Stomach (tissue), 19 donors: ENCODE measurements at places on chromosomes 7 and 10.

DNA sequence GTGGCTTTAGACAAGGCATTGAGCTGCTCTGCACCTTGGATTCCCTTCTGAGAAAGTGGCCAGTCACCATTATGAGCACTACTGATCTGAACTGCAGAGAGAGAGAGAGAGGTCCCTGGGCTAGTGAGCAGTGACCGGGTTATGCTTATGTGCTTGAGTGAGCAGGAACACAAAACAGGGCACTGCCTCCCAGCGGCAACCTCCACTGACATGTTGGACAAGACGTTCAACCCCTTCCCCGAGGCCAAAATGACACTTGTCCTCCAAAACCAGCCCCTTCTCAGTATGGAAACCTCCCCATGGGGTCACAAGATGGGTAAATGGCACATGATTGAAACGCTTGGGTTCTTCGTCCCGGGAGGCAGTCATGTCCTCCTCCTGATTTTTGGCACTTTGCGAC is 339.4 kb upstream of the ZMIZ1 start:
- no peak for DNase-seq

- no peak for DNase-seq
These were observed 177.0 kb upstream of the ZMIZ1 start for GRCh38 chr10:78891741-78892140.

DNA sequence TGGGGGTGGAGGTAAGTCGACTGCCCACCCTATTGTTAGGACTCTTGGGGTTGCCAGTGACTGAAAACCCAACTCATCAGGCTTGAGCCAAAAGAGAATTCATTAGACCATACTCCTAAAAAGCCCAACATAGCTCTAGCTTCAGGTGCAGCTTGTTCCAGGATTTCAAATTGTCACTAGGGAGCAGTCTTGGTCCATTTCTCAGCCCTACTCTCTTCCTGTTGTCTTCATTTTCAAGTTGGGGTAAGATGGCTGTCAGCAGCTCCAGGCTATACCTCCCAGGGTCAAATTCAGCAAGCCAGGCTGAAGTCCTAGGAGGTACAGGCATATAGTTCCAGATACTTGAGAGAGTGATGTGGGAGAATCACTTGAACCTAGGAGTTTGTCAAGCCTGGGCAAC is 14.9 kb upstream of the COL13A1 start:
- DNase-seq = peak; percentile 40

DNA sequence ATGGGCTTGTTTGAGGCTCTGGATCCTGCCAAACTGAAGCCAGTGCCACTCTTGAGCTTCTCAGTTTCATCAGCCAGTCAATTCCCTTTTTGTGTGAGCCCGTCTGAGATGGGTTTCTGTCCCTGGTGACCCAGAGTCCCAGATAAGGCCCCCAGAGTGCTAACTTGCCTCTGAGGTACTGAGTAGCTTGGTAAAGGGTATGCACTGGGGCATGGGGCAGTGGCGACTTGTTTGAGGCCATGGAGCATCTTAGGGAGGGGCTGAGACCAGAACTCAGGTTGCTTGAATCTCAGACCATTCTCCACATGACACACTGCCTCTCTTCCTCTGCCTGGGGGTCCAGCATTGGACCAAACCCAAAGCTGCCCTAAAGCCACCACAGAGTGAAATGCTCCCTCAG is 35.2 kb upstream of the NANOS1 start:
- DNase-seq = no peak

DNA sequence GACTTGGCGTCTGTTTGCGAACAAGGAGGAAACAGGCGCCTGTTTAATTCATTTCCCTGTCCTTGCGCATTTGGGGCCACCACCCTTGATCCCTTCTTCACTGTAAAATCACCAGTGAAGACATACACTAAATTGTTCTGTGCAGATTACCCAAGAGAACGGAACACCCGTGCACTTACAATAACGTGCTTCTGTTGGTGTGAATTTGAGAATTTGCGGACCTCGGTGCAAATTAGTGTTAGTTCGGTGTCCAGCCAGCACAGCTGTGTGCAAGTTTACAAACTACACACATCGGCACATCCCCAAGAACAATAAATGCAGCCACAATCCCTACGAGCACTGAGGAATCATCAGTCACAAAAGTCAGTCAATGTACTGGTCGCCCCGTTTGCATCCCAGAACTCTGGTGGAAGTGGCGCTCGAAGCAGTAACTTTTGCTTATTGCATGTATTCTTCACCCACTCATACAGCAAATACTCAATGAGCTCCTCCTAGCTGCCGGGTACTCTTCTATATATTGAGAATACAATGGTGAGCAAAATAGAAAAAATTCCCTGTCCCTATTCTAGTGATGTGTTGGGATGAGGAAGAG is 786 bp upstream of the CNOT4 start:
- no peak for DNase-seq

DNA sequence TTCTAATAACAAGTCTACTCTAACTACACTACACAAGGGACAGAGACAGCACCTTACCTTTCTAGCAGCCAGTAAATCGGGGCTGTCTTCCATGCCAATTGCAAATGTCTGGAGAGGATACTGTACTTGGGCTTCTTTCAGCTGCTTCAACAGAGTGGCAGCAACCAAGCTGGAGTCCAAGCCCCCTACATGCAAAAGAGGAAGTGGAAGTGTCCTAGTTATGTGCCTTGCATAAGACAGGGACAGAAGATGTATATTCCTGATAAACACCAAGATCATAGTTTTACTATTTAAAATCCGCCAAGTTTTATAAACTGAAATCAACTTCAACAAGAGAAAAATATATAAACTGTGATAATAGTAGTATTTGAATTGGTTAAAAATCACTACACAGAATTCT is 14.0 kb downstream of the ASNS start:
- no peak for DNase-seq

DNA sequence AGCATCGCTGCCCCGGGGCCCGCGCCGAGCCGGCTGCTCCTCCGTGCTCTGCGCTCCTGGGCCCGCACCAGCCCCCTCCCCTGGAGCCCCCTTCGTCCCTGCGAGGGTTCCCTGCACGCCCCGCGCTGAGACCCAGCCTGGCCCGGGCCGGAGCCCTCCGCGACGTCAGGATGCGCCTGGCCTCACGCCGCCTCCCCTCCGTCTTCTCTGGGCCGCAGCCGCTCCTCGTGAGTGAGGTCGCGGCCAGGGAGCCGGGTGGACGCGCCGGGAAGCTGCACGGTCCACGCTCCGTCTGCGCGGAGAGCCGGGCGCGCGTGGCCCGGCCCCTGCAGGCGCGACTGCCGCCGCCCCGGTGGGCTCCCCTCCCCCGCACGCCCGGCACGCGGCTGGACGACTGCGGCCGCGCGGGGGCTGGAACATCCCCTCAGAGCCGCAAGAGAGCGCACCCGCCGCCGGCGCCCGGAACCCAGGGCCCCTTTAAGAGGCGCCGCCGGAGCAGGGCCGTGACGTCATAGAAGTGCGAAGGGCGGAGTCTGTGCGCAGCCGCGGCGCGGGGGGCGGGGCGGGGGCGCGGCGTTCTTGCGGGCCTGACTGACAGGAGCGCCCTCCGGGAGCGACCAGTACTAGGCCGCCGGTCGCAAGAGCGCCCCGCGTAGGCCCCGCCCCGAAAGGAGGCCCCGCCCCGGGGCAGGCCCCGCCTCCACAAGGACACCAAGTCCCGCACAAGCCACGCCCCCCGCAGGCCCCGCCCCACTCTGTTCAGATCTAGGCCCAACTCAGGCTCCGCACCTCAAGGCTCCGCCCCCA is 507 bp upstream of the INPP5A start:
- peak; percentile 100 for DNase-seq

DNA sequence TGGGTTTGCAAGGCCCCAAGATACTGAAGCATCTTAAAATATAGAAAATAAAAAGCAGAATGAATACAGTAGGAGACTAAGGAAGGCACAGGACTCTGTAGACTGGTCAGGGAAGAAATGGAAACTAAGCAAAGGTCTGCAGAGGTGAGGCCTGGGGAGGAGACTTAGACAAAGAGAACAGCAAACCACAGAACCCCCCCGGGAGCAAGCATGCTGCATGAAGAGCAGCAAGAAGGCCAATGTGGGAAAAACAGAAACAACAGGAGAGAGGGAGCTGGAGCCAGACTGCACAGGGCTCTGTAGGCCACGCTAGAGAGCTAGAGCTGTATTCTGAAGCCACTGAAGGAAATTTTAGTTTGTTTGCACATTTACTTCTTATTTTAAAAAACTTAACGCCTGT is 45.7 kb upstream of the ARID5B start:
- no peak for DNase-seq

DNA sequence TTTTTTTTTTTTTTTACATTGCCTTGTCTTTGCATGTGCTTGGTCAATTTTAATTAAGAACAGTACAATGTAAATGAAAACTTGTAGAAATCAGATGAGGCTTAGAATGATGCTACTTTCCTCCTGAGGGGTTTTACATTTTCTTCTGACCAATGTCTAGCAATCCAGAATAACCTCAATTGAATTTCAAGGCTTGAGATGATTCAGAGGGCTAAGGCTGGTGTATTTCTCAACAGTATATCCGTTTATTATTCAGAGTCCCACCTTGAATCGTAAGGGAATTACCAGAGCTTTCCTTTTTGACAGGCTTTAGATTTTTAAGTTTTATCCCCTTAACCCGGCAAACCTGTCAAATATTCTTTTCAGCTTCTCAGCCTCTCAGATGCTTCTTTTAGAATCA is 231.2 kb upstream of the STK17A start:
- DNase-seq = no peak

- no peak for DNase-seq
These were observed 8.4 kb downstream of the DLX6 start for GRCh38 chr7:97013845-97014134.

GRCh38 chr7:4951903-4952636 is 6.9 kb downstream of the MMD2 start:
- DNase-seq = no peak

GRCh38 chr10:60679388-60679990 is 98.8 kb upstream of the CDK1 start:
- no peak for DNase-seq

DNA sequence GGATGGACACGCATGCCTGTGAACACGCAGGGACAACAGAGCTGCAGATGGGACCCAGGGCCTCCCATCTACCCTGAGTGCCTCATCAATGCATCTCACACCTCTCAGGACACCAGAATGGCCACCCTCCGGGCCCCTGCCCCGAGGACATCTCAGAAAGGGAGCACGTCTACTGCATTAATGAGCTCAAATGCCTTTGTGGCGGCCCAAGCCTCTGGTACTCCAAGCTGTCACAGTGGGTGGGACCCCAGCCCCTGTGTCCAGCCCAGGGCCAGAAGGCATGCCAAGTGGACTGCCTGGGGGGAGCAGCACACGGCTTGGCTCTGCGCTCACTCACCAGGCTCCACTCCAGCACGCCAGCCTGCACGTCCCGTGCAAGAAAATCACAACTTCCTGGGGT is 52.0 kb downstream of the TCERG1L start:
- no peak for DNase-seq

GRCh38 chr7:158525648-158526484 is 61.8 kb downstream of the PTPRN2 start:
- no peak for DNase-seq

GRCh38 chr10:97185326-97186058 is at the start of gene SLIT1:
SLIT1 (minus strand) TSS chr10:97185959; CDS start chr10:97185674, 285 bp downstream.
- no peak for DNase-seq

- DNase-seq = peak; percentile 49
These were observed 153.3 kb downstream of the LRRTM3 start for GRCh38 chr10:67079126-67079525.

DNA sequence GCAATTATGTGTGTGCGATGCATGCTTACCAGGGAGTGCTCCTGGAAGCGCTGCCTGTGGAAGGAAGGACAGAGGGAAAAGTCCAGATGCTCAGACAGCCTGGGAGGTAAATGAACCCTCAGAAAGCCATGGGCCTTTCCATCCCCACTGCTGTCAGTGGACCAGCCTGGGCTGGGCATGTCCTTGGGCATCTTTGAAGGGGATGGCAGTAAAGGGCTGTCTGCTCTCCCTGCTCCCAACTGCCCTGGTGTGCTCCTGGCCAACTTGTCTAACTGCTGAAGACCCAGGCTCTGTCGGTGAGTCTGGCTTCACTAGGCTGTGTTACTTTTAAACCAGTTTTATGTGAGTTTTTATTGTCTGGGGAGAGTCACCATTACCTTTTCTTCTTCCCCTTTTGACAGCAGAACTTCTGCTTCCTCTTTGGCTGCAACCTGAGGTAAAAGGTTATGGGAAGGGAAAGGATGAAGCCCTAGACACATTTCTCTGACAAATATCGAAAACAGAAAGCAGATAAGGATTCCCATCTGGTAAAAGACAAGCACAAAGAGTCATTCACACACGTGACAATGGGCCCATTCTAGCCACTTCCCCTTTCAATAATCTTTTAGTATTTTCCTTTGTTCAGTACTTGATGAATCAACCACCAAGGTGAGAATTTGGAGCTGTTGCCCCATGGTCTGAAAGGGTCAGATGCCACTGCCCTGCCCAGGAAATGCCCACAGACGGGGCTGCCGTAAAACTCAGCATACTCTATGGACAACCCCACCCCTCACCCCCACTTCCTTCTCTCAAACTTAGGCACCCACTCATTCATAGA is 27.6 kb upstream of the PIK3AP1 start:
- no peak for DNase-seq

- DNase-seq = peak; percentile 72
These were observed 26.4 kb upstream of the SRGN start for GRCh38 chr10:69061305-69062161.

GRCh38 chr7:93414574-93414973 is 159.9 kb downstream of the CALCR start:
- DNase-seq = no peak

DNA sequence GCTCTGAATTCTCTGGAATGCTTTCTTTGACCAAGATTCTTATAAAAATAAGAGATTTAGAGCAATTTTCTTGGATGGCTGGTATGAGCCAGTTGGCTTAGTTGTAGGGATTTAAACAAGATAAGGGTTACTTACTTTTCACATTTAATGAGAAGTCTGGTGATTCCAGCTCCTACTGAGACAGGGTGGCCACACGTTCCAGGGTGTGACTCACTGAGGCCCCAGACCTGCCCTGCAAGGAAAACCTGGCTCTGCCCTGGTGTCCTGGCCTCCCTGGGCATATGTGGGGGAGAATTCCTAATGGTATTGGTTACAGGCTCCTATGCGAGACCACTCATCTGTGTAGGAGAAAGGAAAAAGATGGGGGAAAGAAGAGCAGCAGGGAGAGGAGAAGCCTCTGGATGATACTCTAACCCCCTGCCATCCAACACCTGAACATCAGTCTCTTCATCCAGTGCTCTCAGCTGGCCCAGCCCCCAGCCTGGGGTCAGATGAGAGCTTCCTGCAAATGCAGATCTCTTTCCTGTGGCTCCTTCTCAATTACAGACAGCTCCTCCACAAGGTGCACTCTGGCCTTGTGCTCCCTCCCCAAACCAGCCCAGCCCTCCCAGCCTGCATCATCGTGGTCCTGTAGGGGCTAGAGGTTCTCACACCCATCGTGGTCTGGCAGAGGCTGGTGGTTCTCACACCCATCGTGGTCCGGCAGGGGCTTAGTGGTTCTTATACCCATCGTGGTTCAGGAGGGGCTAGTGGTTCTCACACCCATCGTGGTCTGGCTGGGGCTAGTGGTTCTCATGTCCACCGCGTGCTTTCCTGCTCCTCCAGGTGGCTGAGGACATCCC is 139.9 kb downstream of the EGFR start:
- DNase-seq = peak; percentile 59
